Activated T-helper 17 cell treated with anti-CD3 and anti-CD28 coated beads, Interleukin-2, amount 50 U/mL, for 72 hours (primary cell): ENCODE measurements at places on chromosomes 1 and 21.

DNA sequence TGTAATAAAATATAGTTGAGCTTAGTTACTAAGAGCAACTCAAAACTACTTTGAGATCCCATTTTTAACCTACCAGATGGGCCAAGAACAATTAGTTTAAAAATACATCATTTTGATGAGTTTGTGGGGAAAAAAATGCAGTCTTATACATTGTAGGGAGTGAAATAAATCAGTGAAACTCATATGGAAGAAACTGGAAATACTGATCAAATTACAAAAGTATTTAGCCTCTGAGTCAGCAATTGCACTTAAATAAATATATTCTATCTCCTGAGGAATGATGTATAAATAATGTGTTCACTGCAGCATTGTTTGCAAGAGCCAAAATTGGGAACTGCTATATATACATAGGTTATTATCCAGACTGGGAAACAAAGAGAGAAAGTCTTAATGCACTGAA is 4.6 kb upstream of the SMCP start:
- ATAC-seq: no peak

DNA sequence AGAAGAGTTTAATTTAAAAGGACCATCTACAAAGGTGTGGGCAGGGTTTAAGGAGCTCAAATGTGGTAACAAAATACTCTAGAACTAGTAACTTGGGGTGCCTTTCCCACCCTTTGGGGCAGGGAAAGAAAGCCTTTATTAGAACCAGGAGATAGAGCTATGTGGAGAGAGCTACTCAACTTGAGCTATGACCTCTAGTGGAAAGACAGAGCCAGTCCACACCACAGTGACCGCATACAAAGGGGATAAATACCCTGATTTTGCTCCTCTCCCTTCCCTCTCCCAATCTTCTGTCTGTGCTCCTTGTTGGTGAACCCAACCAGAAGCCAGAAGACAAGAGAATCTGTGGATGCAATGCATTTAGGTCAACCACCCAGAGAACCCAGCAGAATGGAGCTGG is 54.4 kb upstream of the JAK1 start:
- ATAC-seq: no peak

- ATAC-seq: no peak
Measured at GRCh38 chr1:7754234-7754633, 16.9 kb upstream of the VAMP3 start.

- ATAC-seq: no peak
Measured at GRCh38 chr1:76209238-76209637, 134.7 kb downstream of the ST6GALNAC3 start.

GRCh38 chr21:35833991-35834390 is 226.3 kb downstream of the SETD4 start:
- no peak for ATAC-seq

DNA sequence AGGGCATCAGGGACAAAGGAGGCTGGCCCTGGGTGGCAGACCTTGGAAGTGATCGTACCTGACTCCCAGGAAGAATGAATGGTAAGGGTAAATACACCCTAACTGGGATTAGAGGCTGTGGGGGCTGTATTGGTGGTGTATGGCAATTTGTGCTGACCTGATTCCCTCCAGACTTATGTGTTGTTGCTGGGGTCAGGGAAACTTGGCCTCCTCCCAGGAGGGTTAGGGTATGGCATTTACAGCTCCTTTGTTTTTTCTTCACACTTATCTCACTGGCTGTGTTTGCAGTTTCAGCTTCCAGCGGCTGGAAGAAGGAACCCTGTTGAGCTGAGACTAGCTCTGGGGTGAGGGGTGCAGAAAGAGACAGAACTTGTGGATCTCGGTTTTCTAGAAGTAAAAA is 8.2 kb downstream of the VANGL1 start:
- ATAC-seq: no peak

DNA sequence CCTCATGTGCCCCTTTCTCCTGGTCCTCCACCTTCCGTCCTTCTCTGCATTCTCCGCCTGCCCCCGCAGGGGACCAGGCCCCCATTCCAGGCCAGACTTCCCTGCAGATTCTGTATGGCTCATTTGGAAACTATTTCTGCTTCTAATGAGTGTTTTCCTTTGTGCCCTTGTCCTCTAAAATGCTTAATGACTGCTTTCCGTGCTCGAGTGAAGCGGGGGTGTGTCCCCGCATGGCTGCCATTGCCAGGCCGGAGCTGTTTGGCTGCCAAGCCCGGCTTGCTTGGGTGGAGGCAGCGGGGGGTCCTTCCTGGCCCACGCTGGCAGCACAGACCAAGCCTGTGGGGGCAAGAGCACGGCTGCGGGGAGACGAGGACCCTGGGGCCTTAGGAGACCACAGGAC is 299.3 kb upstream of the VAMP3 start:
- ATAC-seq: no peak

- no peak for ATAC-seq
Measured at GRCh38 chr1:150895618-150896017, 8.7 kb downstream of the CTXND2 start.

DNA sequence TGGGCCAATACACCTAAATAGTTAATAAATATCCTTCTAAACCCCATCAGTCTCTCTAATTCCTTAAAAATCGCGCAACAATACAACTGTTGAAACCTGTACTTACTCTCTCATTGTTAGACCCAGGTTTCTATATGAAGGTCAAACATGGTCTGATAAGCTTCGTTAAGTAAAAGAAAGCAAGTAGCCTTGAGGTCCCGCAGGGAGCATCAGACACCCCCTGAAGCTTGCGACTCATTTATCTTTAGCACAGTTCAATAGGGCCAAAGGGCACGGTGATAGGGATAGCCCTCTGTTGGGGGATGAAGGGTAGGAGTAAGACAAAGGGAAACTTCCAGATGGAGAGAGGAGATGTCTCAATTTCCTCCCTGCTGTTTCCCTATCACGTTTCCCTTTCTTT is 27.3 kb upstream of the THEM4 start:
- ATAC-seq: no peak

DNA sequence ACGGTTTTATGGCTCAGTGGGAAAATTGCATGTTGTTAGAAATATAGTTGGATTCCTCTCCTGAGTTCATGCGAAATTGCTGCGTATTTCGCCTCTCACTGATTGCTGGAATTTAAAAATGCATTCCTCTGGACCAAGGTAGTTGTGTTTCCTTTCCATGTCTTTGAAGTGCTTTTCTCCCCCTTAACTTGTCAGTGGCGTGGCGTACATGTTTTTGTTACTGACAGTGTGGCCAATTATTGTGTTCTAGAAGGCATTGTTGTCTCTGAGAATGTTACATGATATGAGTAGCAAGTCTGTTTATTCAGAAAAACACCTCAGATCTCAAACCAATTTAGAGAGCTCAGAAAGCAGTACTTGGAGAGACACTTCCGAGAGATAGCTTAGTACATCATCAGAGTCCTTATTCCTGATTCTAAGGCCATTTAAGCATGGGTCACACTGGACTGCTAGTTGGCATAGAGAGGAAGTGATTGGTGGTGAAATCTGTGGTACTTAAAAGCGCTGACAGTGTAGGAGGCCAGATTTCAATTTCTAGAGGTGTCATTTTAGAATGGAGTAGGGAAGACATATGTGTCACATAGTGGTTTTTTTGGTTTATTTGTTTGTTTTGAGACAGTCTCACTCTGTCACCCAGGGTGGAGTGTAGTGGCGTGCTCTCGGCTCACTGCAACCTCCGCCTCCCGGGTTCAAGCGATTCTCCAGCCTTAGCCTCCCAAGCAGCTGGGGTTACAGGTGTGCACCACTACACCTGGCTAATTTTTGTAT is 184.4 kb downstream of the RYR2 start:
- no peak for ATAC-seq
